ENCODE measurements at places on chromosomes 16 and 17. TPM values are rescaled to one million over a fixed set of nuclear protein-coding genes. Genes with fewer than 3 reads are reported as not detected.
A peak's percentile ranks its signal among the peaks of the same experiment; 100 is the strongest.

GRCh38 chr16:47026947-47027346, 53.5 kb upstream of the DNAJA2 start:
- no peak for DNase-seq

- no peak for DNase-seq
Observed at GRCh38 chr17:31144428-31144827, 49.7 kb downstream of the NF1 start.

DNA sequence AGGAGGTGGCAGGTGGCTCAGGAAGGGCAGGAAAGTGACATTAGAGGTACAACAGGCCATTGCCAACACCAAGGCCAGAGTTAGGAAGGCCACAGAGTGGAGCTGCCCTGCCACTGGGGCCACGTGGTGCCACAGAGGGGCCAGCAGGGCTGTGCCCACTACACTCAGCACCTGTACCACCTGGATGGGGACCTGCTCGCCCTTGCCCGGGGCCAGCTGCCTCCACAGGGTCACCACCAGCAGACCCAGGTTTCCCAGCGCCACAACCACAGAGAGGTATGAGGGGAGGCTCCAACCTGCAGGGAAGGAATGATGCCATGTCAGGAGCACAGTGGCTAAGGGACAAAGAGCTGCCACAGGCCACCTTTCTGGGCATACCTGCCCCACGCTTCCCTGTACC, 1.2 kb downstream of the SLC52A1 start:
- no peak for DNase-seq

- DNase-seq: no peak
Observed at GRCh38 chr17:8142158-8142886, 9.9 kb downstream of the PER1 start.

- no peak for DNase-seq
Observed at GRCh38 chr17:57365420-57365819, 109.1 kb downstream of the MSI2 start.

DNA sequence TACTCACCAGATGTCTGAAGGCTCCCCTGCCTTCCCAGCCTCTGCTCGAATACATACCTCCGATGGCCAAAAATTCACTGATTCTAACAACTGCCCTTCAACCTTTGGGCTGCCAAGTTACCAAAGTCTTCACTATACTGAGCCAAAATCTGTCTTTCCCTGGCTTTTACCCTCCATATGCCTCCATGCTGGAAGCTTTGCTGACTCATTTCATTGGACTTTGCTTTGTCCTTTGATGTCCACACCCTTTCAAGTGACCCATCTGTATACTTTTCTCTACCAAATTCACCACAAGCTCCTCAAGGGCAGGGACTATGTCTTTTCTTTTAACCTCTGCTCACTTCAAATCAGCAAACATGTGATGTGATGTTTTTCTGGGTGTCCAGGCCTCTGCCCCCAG, 21.0 kb upstream of the MTMR4 start:
- DNase-seq: peak; percentile 61

- DNase-seq: no peak
Observed at GRCh38 chr16:3295209-3295608, 10.0 kb downstream of the TIGD7 start.

DNA sequence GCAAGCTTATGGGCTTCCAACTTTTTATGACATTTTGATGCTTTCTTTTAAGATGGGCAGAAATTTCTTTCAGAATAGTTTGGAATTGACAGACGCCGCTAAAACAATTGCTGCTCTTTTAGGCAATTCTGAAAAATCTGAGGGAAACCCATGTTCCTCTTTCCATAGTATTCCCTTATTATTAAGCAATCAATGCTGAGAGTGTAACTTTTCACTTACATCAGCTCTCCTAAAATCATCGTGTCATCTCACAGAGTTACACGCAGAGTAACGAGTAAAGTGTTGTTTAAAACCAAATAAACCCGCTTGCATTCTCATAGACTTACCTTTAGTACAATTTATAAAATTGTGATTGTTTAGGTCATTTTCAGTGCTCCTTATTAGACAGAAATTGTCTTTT, 150.6 kb downstream of the MAF start:
- DNase-seq: no peak

DNA sequence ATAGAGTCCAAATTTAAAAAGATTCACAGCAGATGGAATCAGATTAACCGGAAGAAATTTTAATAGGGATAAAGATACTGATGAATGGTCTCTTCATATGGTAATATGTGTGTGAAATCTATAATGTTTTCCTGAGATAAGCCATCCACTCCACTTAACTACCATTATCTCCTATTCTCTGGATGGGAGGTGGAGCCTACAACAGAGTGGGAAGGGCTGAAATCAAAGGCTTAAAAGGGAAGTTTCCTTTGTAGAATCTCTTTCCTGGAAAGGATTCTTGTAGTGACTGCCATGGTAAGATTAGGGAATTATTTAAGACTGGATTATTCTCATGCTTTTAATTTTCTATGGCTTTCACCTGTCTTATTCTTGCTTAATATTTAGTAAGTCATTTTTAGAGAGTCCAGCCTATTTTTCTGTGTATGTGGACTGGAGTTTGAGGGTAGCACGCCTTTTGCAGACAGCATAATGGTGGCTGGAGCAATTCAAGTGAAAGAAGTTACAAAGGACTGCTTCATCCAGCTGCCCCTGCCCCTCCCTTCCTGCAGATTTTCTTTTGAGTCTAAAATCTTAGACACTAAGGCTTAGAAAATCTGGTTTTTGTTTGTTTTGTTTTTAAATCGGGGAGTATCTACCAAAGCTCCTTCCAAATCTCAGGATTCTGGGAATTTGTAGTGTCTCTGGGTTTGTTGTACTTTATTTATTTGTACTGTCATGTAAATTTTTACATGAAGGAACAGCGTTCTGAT, 26.5 kb downstream of the KAT7 start:
- no peak for DNase-seq

DNA sequence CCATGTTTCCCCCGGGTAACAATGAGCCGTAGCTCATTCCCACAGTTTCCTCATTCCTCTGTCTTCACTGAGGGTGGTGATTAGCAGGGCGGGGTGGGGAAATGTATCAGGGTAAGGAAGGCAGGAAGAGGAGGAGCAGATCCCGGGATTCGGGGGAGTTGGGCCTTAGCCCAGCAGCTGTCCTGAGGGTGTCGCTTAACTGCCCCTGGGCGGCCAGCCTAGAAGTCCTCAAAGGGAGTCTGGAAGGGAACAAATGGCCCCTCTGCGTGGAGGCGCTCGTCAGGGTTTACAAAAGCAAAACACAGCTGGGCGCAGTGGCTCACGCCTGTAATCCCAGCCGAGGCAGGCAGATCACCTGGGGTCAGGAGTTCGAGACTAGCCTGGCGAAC, 14.3 kb downstream of the MLYCD start:
- peak; percentile 84 for DNase-seq

DNA sequence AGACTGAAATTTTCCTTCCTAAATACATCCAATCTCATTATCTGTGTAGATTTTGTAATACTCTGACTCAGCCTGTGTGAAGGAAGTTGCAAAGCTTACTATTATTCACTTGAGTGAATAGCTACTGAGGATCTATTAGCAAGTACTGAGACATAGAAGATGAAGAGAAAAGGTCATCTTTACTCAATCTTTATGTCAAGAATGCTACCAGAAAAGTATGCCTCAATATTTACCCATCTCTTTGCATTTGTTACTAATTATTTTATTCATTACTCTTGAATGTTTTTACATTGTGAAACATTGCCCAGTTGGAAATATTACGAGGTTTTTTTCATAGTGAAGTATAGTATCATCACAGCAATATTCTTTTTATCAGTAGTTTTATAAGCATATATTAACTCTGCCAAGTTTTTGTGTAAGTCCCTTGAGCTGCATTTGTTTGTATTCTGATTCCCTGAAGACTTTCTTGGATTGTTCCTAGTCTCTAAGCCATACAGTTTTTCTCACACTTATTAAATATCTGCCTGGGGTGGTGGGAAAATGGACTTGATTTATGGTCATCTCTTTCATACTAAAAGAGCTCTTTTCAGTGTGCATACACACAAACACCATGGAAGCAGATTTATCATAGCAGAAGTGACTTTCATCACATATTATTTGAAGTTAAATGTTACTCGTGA, 110.4 kb downstream of the MRTFB start:
- DNase-seq: peak; percentile 89

TLCD2 gene
- 3.3 TPM for polyA plus RNA-seq

BRIP1 gene
- 6.6 TPM for polyA plus RNA-seq

KRTAP9-4 gene
- not detected for polyA plus RNA-seq

CMTM2 gene
- polyA plus RNA-seq: not detected

SULT1A2 gene
- polyA plus RNA-seq: not detected
